ENCODE measurements at places on chromosomes 16 and 17.

- DNase-seq = no peak
Observed at GRCh38 chr17:69323806-69324205, 3.1 kb downstream of the ABCA5 start.

DNA sequence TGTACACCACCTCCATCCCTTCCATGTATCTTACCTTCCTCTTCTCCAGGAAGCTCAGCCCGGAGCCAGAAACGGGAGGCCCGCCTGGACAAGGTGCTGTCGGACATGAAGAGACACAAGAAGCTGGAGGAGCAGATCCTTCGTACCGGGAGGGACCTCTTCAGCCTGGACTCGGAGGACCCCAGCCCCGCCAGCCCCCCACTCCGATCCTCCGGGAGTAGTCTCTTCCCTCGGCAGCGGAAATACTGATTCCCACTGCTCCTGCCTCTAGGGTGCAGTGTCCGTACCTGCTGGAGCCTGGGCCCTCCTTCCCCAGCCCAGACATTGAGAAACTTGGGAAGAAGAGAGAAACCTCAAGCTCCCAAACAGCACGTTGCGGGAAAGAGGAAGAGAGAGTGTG lies 756 bp upstream of the MVP start:
- DNase-seq = peak; percentile 44

DNA sequence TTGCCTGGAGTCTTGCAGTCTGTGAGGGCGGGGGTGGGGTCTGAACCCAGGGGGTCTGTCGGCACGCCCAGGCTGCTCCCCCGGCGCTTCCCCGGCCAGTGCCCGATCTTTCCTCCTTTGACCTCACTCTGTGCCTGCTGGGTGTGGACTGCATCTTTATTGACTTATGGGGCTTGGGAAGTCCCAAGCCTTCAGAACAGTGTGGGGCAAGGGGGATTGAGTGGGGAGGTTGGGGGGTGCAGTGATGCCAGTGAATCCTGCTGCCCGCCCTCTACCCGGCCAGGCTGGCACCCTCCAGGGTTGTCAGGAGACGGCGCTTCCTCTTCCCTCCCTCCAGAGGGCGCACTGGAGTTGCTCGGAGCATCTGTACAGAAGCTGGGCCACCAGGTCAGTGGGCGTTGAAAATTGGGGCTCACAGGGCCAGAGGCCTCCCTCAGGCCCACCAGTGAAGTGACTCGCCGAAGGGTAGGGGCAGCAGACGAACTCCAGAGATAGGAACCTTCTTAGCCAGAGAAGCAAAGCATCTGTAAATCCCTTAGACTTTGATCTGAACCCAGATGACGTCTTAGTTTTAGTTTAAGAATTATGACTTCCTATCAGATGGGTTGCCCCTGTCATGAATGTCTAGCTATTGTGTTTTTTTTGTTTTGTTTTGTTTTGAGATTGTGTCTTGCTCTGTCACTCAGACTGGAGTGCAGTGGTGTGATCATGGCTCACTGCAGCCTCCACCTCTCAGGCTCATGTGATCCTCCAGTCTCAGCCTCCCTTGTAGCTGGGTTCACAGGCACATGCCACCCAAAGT lies 184.8 kb upstream of the CIBAR2 start:
- peak; percentile 50 for DNase-seq

DNA sequence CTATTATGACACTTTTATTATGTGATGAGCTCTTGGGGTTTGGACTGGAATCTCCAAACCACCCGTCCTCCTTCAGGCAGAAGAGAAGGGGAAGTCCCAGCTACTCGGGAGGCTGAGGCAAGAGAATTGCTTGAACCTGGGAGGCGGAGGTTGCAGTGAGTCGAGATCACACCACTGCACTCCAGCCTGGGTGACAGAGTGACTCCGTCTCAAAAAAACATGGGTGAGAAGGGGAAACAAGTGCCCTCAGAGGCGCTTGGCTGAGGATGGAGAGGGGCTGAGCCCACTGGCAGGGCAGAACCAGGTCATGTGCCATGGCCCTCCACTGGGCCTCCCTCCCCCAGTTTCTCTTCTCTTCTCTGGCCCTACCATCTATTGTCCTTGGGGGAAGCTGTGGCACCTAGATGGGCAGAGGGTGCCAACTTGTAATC lies 120.9 kb upstream of the SMURF2 start:
- no peak for DNase-seq

GRCh38 chr17:62592341-62593099 lies 35.0 kb upstream of the MRC2 start:
- DNase-seq = peak; percentile 70

DNA sequence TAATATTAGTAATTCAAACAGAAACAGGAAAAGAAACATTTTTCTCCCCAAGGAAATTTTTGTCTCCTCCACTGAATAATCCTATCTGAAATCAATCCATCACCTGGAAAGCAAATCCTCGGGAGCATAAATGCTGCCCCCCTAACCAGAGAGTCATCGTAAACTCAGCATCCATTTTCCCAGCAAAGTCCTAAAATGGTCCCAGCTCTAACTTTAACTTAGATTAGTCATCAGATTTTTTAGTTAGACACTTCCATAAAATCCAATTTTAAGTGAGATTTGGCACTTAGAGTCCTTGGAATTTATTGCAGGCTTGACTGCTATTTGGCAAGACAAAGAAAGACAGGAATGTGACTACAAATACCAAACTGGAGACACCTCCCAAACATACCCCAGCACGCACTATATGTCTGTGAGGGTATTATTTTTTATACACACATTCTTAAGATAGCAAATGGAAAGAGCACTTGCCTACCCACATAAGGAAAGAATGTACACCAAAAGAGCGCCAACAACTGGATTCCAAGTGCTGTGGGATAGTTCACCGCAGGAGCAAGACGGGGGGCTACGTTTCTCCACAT lies 15.4 kb downstream of the SCO1 start:
- no peak for DNase-seq

DNA sequence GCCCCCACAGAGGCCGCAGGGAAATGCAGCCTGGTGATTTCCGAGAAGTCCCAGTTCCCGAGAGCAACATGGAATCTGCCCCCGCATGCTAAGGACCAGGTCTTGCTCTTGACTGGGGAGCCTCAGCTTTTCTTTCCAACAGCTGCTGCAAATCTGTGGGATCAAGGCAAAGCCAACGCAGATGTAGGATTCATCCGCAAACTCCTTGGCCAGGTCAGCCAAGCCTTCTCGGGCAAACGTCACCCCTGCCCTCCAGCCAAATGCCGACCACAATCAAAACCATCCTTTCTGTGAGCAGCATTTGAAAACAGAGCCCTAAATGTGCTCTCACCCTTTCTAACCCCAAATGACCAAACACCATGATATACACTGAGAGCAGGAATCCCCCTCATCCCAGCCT lies 54.0 kb downstream of the MRM3 start:
- DNase-seq = no peak

DNA sequence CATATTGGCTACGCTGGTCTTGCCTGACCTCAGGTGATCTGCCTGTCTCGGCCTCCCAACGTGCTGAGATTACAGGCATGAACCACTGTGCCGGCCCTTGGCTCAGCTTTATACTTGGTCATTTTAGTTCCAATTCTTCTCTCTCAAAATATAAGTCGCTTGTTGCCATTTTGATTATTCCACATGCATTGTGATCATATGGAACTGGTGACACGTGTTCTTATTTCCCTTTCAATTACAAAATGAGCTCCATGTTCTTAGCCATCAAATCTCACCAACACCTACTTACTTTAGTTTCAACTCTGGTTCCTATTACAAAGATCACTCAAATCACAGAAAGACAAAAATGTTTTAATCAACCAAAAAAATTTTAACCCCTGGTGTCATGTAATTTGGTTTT lies 1711.7 kb downstream of the TP53TG3F start:
- no peak for DNase-seq

DNA sequence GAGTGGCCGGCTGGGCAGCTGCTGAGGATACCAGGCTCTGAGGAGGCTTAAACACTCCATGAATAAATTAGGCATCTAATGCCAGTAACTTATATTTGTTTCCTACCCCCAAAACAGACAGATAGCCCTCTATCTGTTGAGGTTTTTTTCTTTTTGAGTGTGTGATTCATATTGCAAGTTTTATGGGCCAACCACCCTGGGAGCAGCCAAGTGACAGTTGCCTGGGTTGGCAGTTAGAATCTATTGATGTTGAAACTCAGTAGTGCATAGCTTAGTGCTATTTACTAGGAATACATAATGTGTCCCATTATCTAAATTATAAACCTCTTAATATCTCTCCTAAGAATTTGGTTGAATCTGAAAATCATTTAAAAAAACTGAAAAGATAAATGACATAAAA lies 397.4 kb downstream of the CA10 start:
- no peak for DNase-seq

GRCh38 chr16:53664724-53665345 lies 38.8 kb downstream of the RPGRIP1L start:
- peak; percentile 13 for DNase-seq

DNA sequence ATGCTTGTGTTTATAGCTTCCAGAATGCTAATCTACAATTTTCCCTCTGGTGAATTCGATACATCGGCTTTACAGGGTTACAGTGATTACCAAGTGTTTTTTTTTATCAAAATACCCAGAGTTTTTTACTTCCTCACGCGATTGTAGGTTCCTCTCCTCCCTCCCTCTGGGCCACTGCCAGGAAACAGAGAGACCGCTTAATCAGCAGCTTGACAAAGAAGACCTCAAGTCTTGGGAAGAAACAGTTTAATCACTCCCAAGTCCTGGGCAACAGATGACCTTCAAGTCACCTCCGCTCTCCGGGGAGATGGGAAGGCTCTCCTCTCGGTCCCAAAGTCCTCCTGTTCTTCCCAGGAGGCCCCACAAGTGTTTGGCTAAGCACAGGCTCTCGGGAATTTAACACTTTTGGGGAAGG lies 23.5 kb downstream of the SMTNL2 start:
- no peak for DNase-seq

DNA sequence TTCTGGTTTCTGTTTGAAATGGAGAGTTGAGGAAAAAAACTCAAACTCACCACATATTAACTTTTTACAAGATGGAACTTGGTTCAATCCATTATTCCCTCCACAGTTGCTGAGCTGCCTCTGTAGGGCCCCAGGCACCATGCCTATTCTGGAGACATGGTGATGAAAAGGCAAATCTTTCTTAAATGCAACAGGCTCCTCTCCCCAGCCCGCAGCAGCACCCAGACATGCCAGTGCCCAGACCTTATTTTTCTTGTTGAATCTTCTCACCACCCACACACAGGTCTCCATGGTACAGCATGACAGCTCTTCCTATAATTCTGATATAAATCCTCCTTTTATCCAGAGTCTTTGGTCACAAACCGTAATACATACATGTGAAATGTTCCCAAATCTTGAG lies 7.6 kb downstream of the CYTH1 start:
- DNase-seq = peak; percentile 39

DNA sequence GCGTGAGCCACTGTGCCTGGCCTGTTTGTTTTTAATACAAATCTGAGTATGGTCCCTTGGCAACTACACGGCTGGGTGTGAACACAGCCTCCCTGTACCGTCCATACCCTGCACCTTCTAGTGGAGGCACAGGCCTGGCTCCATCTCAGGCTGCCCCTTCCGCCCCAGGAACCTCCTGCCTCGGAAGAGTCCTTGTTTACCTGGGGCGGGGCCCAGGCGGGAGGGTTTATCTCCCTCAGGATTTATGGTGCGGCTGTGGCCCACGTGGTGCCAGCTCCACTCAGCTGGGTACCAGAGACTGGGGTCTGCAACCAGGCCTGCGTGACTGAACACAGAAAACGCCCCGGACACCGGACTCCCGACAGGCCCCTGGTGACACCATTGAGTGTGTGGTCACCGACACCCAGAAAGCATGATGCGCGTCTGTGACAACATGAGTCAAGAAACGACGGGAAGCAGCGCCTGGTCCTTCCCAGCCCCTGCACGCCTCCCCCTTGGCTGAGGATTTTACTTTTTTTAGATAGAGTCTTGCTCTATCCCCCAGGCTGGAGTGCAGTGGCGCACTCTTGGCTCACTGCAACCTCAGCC lies 19.0 kb downstream of the UNKL start:
- no peak for DNase-seq

DNA sequence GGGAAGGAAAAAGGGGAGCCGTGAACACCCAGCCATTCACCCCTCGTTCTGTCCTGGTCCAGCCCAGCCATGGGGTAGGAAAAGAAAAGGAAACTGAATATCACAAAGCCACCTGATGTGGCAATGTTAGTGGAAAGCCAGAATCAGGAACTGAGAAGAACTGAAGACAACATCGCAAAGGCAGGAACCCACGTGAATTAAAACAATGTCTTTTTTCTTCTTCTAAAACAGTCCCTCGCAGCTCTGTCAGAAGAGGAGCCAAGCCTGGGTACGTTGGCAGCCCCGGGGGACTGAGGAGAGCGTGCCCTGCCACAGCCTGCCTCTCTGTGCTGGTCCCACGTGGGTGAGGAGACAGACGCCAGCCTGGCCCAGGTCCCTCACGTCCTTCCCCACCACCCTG lies 55.0 kb downstream of the ZNF423 start:
- no peak for DNase-seq

DNA sequence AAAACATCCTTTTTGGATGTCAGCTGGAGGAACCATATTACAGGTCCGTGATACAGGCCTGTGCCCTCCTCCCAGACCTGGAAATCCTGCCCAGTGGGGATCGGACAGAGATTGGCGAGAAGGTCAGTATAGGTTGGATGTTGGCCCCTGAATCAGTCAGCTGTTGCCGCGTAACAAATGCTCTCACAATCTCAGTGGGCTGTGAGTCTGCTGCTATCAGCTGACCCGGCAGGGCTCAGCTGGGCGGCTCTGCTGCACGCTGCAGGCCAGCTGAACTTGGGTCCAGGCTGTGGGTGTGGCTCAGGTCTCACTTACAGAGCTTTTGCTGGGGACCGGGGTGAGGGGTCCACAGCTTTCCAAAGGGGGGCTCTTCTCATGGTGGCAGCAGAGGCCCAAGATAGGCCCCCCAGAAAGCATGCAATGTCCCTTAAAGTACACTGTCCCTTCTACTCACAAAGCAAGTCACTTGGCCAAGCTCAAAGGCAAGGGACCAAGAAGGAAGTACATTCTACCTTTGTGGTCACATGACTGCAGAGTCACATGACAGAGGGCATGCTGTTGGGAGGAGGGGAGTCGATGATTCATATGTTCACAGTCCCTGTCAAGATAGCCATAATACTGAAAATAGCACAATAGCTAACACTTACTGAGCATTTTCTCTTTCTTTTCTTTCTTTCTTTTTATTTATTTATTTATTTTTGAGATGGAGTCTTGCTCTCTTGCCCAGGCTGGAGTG lies 134.2 kb downstream of the ABCC1 start:
- peak; percentile 15 for DNase-seq
